Erythroblast (primary cell): ENCODE measurements at places on chromosomes 7 and 10.

DNA sequence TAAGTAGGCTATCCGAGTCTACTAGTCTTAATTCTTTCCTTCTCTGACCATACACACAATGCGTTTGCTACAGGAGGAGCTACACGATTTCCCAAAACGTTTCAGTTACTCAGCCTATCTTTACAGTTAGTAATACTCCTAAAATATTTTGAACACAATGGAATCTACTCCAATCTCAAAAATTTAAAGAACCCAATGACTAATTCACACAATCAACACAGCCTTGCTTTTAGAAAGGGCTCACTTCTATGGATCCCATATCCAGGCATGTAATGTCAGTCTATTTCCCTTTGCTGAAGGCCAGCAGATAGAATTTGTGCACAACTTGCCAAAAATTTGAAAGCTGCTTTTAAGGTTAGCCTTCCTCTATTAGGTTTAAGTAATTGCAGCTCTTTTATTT, 107.2 kb downstream of the VPS41 start:
- DNase-seq = no peak

- DNase-seq = no peak
Measured at GRCh38 chr7:153072806-153073205, 313.3 kb downstream of the ACTR3B start.

DNA sequence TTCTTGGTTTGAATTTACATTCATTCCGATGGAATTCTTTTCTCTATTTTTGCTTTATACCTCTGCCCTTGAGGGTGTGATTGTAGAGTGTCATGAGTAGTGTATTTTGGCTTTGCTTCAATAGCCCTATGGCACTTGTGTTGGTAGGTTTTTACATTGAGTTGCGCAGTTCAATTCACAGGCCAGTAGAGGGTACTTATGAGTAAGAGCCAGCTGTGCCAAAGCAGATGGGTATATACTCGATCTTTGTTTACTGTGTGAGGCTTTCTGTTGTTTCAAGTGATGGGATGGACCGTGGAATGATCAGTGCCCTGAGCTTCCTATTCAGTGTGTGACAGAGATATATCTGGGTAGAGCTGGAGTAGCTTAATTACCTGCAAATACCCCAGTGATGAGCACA, 4.3 kb upstream of the AKR1C3 start:
- DNase-seq = peak; percentile 47

DNA sequence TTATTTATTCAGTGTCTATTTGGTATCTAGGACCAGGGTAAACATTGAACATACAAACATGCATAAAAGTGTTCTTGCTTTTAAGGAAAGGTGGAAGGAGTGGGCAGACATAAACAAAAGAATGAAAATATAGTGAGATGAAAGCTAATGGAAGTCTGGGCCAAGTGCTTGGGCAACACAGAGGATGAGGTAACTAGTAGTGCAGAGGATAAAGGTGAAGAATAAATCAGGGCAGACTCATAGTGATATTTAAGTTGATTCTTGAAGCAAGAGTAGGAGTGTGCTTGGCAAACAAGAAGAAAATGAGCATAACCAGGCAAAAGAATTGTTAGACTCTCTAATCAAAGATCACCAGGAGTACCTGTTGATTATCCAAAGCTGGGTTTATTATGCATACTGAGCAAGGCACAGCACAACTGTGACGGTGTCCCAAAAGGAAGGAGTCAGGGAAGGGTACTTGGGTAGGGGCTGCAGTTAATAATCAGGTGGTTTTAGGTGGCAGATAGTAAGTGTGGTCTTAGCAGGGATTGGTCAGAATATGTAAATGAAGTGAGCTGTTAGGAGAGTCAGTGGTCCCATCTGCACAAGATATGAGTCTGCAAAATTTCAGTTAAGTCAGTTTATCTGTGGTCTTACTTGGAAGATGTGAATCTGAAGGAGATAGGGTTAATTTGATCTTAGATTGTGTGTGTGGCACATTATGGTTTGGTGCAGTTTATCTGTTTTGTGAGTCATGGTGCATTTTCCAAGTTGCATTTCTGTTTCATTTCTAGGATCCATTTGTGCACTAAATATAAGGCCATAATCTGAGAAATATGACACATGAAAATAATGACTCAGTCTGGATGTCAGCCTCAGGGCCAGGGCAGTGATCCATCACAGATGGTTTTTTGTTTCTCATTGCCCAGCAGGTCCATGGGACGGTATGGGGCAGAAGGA, 30.6 kb upstream of the TAX1BP1 start:
- peak; percentile 15 for DNase-seq

- DNase-seq = no peak
Measured at GRCh38 chr7:94578614-94579013, 69.0 kb downstream of the CASD1 start.

DNA sequence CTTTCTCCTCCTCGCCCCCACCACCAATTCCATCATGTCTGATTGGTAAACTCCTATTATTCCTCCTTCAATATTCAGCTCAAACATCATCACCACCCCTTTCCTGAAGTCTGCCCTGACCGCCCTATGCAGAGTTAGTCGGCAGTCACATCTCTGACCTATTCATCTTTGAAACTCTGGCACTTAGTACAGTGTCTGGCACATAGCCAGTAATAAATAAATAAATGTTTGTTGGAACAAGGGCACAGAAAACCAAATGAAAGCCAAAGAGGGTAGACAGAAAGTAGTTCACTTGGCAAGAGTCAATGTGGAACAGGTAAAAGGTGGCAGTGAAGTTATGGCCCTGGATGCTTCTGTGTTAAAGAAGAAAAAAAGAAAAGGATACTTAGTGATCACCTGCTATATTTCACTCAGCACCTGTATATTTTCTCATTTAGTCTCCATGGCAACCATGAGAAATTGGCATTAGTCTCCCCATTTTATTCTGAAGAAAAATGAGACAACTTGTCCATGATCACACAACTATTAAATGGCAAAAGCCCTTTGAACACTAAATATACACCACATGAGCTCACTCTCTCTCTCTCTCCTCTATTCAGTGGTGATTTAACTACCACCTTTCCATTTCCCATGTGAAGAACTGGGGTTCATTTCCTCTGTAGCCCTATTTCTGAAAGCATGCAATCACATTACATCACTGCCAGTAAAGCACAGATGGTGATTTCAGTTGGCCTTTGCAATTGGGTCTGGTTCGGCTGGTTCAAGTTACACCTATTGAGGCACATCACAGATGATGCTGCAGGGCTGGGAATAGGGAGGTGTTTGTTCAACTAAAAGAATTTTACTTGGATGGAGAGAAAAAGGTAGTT, 25.3 kb downstream of the CHCHD3 start:
- DNase-seq = no peak

GRCh38 chr7:91212582-91212981, 51.7 kb upstream of the FZD1 start:
- no peak for DNase-seq

DNA sequence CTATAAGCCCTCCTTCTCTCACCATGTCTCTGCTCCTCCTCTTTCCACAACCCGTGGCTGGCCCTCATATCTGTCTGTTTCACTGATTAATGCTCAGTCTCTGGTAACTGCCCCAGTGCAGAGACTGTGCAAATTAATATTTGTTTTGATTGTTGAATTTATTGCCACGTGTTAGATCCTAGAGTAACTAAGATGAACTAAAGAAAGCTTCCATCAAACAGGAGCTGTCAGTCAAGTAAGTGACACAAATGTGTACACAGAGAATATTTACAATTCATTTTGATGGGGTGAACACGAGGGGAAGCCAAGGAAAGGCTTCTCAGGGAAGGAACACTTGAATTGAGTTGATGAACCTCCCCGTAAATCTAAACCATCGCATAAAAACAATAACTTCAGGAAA, 182.5 kb downstream of the BAMBI start:
- DNase-seq = no peak

GRCh38 chr7:36827726-36828703, 103.7 kb upstream of the AOAH start:
- DNase-seq = no peak

DNA sequence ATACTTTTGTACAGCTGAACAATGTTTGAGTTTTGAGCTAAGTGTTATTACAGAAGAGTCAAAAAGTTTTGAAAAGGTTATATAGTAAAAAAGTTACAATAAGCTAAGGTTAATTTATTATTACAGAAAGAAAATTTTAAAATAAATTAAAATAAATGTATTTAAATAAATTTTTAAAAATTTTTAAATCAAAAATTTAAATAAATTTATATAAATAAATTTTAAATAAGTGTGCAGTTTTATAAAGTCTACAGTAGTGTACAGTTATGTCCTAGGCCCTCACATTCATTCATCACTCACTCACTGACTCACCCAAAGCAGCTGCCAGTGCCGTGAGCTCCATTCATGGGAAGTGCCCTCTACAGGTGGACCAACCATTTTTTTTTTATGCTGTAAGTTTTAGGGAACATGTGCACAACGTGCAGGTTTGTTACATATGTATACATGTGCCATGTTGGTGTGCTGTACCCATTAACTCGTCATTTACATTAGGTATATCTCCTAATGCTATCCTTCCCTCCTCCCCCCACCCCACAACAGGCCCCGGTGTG, 462.9 kb upstream of the ZMIZ1 start:
- no peak for DNase-seq

GRCh38 chr7:98213296-98213887, 2.2 kb downstream of the BHLHA15 start:
- no peak for DNase-seq

GRCh38 chr10:101968940-101969321, 87.0 kb downstream of the ARMH3 start:
- no peak for DNase-seq

- no peak for DNase-seq
Measured at GRCh38 chr7:129947701-129948100, 5.1 kb downstream of the UBE2H start.

- no peak for DNase-seq
Measured at GRCh38 chr10:30467651-30468338, 33.8 kb downstream of the MAP3K8 start.

DNA sequence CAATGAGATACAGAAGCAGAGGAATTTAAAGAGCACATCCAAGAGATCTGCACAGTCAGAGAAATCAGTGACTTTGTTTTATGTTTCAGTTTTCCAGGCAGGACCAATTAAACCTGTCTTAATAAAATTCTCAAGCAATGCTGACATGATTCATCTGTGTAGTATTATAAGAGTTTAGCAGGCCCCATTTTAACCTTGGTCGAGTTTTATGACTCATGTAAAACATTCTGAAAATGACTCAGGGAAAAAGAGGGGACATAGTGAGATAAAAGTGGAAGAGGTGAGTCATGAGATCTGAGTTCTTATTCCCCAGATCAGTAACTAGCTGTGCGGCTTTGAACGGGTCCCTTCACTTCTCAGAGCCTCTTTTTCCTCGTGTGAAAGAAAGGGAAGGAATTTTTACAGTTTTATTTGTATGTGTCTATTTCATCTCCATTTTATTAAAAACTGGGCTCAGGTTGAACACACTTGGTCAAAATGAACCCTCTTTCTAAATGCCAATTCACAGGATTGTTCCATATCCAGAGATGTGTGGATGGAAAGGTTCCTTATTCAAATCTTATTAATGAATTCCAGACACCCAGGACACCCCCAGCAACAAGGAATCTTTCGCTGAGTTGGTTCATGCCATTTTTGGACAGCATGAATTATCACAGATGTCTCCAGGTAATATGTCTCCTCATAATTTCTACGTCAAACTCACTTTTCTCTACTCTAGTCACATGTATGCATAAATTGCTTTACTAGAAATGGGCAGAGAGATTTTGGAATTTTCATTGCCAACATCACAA, 143.2 kb downstream of the JAZF1 start:
- DNase-seq = peak; percentile 84

GRCh38 chr7:100801833-100802568, 25.3 kb downstream of the EPHB4 start:
- DNase-seq = peak; percentile 71

DNA sequence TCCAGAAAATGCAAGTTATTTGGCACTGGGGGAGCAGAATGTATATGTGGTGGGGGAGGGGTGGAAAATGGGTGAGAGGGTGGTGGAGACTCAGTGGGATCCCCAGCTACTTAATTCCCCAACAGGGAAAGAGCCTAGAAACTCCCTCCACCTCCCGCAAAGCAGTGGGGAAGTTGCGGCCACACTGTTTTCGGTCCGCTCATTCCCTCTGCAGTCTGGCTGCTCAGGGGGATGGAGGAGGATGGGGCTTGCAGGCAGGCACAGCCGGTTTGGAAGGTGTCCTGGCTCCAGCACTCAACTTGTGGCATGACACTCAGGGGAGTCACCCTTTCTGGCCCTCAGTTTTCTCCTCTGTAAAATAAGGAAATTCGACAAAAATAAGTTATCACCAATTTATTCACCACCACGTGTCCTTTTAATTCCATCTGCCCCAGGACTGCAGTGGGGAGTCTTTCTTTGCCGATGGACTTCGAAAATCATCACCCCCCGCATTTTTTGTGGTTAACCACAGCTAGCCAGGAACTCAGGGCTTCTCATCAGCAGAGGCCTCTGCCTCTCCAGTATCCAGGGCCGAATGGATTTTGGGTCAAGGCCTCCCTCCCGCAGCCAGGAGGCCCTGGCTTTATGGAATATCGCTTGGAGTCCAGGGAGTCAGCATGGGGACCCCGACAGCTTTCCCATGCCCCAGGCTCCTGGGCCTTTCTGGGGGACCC, 1.6 kb upstream of the HTRA1 start:
- DNase-seq = no peak

DNA sequence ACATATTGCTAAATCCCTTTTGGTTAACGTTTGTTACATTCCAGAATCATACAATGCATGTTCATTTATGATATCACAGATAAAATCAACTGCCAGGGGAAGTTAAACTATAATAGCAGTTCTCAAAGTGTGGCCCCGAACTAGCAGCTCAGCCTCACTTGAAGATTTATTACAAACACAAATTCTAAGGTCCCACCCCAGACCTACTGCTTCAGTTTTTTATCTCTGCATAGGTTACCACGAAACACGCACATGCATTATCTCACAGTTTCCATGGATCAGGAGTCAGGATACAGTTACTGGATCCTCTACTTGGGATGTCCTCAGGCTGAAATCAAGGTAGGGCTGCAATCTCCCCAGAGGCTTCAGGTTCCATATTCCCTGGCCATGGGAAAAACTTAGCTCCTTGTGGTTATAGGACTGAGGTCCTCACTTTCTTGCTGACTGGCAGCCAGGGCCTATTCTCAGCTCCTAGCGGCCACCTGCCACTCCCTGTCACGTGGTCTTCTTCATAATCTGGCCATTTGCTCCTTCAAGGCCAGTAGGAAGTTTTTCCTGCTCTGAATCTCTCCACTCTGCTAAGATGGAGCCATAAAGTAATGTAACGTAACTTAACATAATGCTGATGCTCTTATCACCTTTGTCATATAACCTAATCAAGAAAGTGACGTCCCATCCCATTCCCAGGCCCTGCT, 50.5 kb upstream of the YAE1 start:
- peak; percentile 14 for DNase-seq
